ENCODE measurements at places on chromosomes 6 and 20.

DNA sequence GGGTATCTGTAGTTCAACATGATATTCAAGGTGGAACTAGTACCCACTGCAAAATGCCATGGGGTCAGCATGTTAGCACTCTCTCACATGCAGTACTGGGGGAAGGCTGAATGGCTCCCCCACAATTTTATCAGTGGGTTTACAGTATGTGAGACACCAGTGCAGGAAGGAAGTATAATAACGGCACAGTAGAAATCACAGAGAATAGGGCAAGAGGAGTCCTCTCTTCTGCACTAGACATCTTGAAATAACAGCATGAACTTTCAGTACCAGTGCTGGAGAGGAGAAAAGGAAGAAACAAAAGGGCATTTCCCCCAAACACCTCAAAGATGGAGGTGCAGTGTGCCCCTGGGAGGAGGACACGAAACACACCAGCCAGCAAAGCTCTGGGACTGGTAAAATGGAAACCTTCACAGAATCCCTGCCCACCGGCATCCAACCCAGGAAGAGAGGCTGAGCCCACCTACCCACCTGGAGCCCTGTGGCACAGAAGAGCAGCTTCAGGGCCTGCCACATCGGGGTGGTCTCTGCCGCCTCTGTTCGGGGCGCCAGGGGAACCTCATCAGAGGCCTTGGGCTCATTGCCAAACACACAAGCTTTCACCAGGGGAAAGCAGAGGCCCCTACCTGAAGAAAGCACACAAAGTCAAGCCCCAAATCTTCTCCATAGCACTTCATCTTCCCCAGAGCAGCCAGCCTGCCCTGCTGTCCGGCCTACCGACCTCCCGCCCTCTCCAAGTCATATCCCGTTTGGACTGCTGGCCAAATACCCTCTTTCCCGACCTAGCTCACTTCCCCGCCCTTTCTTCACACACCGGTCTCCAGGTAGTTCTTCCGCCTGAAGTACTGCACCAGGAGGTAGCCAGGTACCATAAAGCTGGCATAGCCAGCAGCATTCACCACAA, 1.2 kb downstream of the SLC35B2 start:
- DNase-seq: no peak

GRCh38 chr6:24536466-24536865, 41.7 kb downstream of the ALDH5A1 start:
- no peak for DNase-seq

DNA sequence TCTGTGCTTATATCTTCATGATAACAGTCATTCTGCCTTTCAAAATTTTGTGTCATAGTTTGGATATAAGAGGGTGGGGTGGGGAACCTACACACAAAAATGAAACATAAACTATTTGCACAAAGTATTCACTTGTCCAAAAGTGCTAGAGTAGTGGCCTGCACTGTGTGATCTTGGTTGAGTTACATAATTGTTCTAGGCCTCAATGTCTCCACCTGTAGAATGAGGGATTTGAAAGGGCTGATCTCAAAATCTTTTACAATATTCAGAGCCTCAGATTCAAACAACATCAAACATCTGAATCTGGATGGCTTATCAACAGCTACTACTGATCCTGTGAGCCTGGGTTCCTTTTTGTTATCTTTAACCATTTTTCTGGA, 64.3 kb upstream of the TMEM30A start:
- DNase-seq: no peak

DNA sequence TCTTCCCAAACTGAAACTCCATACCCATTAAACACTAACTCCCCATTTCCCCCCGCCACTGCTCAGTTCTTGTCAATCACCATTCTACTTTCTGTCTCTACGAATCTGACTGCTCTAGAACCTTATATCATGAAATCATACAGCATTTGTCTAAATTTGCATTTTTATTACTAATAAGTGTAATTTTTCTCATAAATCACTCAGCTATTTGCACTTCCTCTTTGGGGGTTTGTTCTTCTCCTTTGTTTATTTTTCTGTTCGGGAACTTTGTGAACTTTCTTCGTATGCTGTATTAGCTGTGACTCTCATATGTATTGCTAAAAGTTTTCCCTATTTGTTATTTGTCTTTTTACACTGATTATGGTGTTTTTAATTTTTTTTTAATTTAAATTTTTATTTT, 152.2 kb downstream of the SLC16A10 start:
- DNase-seq: no peak

- no peak for DNase-seq
Measured at GRCh38 chr6:85137865-85138264, 312.0 kb upstream of the NT5E start.

GRCh38 chr6:144581812-144582537, 296.8 kb downstream of the UTRN start:
- peak; percentile 21 for DNase-seq

All from endothelial cell of umbilical vein (primary cell).